ENCODE measurements at places on chromosomes 2 and 18.

DNA sequence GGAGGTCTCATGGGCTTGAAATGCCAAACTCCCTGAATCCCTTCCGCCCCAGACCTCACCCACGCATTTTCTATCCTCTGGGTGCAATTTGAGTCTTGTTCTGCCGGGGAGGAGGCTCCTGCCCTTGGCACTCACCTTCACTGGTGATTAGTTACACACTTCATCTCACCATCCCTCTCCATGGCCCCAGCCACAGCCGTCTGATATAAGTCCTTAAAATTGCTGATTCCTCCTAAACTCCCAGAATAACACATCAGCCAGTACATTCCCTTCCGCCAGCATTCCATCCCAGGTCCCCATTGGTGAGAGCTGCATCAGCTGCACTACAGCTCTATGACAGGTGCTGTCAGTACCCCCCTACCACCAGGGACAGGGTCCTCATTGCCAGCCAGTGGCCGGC lies 3.9 kb downstream of the TIMM21 start:
- no peak for DNase-seq

DNA sequence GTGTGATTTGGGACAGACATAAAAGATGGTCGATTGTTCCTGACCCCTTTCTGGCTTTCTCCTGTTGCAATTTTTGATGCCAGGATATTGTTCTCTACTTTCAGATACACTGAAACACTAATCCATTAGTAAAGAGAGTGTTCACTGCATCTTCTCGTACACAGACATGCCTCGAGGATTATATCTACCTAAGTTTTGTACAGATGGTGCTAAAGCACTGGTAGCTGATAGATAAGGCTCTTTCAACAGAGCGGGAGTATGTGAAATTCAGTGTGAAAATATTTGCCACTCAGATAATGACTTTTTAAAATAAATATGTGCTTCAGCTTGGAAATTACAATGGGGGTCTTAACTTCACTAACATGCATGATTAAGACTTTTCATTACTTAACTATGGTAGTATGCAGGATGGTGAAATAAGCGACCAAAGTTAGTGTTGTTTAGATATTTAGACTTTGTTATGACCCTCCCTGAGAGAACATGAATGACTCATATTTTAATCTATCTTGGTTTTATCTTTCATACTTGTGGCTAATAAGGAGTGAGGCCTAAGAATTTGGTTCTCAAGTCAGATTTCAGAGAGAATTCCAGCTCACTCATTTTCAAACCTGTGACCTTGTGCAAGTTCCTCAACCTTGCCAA lies 474.9 kb downstream of the NRXN1 start:
- peak; percentile 84 for DNase-seq

- DNase-seq = peak; percentile 56
Observed at GRCh38 chr18:5584746-5585417, 41.1 kb upstream of the EPB41L3 start.

DNA sequence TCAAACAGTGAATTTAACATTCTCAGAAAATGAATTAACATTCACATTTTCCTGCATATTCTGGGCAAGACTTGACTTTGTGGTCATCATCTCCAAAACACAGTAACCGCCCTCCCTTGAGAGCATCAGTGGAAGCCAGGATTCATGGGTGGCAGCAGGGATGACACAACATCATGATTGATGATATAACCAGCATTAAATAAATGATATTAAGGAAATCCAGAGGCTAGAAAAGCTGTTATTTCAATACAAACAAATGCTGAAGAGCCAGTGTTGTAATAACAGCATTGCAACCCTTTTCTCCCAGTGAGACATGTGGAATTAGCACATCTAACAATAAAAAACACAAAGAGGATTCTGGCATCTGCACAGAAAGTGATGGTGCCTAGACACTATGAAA lies 41.1 kb downstream of the CDC42EP3 start:
- no peak for DNase-seq

DNA sequence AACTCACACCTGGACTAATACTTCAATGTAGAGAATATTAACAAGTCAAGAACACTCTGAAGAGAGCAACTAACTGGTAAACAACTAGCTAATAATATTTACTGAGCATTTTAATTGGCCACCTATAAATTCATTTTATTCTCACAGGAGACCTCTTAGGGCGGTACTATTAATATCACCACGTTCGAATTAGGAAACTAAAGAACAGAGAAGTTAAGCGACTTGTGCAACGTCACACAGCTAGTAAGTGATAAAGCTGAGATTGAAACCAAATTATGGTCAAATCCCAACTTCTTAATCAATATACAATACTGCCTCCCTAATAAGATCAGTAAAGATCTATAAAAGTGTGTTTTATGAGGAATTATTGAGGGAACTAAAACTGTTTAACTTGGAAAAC lies 1034.3 kb upstream of the POU3F3 start:
- no peak for DNase-seq

GRCh38 chr2:55099878-55100820 lies 49.9 kb upstream of the RTN4 start:
- DNase-seq = peak; percentile 84

GRCh38 chr2:21821672-21822227 lies 698.0 kb downstream of the TDRD15 start:
- no peak for DNase-seq

- peak; percentile 12 for DNase-seq
Observed at GRCh38 chr2:164954954-164955701, at the start of gene SLC38A11. TSS of gene SLC38A11 (minus strand) at chr2:164955525. CDS start at chr2:164955247, 278 bp downstream.

- DNase-seq = peak; percentile 60
Observed at GRCh38 chr2:236852100-236852976, 233.4 kb upstream of the COPS8 start.

DNA sequence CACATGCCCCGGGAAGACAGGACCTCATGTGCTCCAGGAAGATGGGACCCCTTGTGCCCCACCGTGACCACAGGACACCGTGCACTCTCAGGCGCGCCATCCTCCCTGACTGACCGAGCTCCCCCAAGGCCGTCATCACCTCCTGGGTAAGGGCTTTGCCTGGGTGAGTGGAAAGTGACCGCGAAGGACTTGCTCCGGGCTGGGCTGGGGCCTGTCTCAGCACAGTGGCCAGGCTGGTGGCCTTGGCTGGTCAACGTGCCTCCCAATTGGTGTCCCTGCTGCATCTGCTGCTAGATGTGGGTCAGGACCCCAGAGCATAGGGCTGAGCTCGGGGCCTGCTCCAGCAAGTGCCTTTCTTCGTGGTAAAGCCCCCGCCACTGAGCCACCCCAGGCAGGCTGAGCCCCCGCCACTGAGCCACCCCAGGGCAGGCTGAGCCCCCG lies 69.7 kb upstream of the CTDP1 start:
- no peak for DNase-seq

GRCh38 chr2:241224018-241224850 lies 35.8 kb downstream of the ANO7 start:
- DNase-seq = no peak

DNA sequence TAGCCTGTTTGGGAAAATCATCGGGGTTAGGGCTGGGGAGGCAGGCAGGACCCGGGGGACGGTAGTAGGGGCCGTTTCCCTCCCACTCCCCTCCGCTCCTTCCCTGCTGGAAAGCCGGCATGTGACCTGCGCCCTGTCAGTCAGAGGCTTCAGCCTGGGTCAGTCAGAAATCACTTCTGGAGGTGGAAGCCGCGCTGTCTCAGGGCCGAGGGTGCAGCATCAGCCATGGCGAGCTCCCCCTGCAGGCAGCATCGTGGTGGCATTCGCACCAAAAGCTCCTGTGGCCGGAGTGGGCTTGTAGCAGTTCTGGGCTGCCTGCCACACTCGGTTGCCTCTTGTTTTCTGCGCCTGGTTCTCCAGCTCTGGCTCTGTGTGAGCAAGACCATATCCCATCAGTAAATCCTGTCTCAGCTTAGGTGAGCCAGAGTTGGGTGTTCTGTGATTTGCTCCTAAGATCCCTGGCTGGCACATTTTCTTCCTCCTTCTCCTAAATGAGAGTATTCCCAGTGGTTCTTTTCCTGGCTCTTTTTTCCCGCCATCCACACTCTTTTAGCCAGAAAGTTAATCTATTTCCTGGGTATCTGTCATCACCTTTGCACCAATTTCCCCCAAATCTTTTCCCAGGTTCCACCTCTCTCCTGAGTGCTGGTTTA lies 123.9 kb upstream of the CD302 start:
- peak; percentile 84 for DNase-seq

DNA sequence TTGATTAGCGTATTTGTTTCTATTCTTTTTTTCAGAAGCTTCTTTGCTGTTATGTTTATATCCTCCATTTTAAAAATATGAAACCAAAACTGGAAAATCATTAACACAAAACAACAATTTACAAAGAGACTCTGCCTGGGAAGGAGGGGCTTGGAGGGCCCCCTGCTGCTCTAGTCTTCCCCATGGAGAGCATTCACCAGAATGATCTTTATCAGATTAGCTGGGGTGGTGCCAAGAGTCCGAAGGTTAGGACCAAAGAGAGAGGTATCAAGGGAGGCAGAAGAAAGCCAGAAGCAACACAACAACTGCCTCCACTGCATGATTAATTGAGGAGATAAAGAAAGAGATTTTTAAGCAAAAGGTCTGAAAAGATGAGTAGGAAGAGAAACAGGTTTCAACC lies 218.6 kb downstream of the IRS1 start:
- no peak for DNase-seq

DNA sequence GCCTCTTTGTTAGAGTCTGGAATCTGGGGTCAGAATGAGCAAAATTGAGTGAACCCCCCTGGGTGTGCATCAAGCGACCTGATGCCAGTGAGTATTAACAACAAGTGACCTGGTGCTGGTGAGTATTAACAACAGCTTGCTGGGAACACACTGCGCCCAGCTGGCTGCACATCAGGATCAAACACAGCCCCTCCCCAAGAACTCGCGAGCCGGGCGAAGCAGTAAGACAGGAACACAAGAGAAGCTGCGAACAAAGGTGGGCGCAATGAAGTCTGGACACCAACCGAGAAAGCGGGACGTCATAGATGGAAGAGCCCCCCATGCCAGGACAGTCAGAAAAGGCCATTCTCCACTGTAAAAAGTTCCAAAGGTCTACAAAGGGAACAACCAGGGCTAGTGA lies 34.3 kb downstream of the CRACDL start:
- DNase-seq = no peak

DNA sequence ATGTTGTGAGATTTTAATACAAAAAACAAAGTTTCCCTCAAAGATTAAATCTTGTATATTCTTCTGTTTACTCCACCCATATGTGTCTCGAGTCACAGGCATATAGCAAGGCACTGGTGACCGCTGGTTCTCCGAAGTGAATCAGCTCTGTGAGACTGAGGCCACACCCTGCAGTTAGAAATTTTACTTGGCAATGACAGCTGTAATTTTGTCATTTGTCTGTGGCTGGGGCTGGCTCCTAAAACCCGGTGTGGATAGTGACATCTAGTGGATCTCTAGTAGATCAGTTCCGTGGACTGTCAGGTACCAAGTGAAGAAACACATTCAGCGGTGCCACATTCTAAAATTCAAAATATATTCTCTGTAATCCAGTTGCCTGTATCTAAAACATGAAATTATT lies 278.0 kb downstream of the NEDD4L start:
- DNase-seq = peak; percentile 68

DNA sequence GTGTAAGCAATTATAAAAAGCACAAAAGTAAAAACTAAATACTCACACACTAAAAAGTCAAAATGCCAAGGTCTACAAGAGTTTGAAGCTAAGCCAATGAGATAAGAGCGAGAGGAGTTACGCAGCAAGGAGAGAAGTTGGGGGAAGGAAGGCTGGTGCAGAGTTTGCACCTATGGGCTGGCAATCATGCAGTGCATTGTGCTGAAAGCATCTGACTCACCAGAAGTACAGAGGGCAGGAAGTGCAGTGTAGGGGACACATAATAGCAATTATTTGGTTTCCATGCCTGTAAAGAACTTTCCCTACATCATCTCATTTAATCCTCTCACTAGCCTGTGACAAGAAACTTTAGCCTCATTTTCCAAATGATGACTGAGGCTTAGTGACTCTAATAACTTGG lies 142.7 kb upstream of the KYNU start:
- no peak for DNase-seq

DNA sequence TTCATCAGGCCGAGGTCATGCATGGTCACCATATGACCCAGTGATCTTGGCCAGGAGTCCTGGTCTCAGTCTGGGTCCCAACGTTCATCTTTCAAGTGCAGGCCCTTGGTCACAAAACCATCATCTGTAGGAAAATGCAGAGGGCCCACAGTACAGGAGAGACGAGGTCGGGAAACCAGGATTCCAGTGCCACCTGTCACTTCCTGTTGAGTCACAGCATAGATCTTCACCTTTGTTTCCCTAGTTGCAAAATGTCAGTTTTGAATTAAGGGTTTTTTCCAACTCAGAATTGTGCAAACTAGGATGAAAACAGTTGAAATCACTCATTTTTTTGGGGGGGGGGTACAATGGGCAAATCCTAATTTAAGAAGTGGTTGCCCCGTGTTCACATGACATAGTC lies 162.2 kb downstream of the INSIG2 start:
- DNase-seq = no peak

- DNase-seq = peak; percentile 69
Observed at GRCh38 chr2:218607436-218608115, at the start of gene PLCD4. TSS of gene PLCD4 (plus strand) at chr2:218607899. CDS start at chr2:218615740, 7,841 bp downstream.

- no peak for DNase-seq
Observed at GRCh38 chr2:223363085-223363484, 239.1 kb downstream of the SCG2 start.

GRCh38 chr2:224174521-224174920 lies 135.4 kb upstream of the SERPINE2 start:
- DNase-seq = no peak

GRCh38 chr2:133004623-133005022 lies 334.6 kb upstream of the LYPD1 start:
- DNase-seq = no peak

GRCh38 chr2:214604861-214605260 lies 194.0 kb downstream of the VWC2L start:
- no peak for DNase-seq

DNA sequence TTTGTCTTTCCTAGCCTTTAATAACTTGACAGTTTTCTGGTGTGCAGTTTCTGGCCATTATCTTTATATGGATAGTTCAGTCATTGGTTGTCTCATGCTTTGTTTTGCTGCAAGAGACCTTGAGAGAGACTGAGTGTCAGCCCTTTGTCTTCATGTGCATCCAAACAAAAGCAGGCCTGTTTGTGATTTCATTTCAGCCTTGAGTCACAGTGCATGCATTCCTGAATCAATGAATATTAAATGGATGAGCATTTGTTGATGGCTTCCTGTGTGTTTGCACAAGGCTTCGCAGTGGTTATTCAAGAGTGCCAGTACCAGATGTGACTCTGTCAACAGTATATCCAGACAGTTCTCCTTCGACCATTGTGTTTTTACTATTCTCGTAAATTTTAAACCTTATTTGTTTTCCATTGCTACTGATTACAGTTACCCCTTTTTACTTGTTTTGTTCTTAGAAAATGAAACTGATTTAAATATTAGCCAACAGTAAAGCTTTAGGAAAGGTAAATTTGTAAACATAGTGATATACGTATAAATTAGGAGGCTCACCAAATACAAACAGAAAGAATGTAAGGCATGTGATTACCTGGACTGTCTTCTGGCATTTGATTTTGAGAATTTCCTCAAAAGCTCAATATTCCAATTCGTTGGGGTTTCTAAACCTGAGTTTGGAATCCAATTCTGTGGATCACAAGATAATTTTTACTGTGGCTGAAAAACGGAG lies 319.8 kb downstream of the CTNNA2 start:
- DNase-seq = no peak
